ENCODE measurements at places on chromosomes 6 and 20.

DNA sequence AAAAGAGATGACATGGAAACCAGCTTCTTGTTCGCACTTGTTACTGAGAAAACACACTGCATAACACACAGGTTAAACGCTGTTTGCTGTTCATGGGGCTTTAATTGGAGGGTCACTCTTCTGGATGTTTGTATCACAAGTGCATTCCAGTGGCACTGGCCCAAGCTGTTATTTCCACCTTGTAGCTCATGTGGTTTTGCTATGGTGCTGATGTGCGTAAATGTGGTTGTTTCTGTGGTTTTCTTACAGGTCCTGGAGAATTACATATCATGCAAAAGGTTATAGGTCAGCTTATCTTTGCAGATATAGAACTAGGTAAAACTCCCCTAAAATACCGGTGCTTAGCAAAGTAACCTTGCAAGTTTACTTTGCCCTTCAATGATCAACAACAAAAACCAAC lies 89.3 kb upstream of the AHI1 start:
- DNase-seq = no peak

GRCh38 chr6:125054331-125054730 lies 92.1 kb downstream of the RNF217 start:
- DNase-seq = no peak

DNA sequence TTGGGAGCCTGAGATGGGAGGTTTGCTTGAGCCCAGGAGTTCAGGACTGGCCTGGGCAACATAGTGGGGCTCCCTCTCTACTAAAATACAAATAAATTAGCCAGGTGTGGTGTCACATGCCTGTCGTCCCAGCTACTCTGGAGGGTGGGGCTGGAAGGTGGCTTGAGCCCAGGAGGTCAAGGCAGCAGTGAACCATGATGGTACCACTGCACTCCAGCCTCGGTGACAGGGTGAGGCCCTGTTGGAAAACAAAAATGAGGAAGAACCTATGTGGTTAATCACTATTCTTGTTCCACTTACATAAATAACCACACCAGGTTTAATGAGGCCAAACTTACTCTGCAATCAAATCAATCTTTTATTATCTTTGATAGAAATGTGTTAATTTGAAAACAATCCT lies 5.4 kb downstream of the PPDPF start:
- no peak for DNase-seq

DNA sequence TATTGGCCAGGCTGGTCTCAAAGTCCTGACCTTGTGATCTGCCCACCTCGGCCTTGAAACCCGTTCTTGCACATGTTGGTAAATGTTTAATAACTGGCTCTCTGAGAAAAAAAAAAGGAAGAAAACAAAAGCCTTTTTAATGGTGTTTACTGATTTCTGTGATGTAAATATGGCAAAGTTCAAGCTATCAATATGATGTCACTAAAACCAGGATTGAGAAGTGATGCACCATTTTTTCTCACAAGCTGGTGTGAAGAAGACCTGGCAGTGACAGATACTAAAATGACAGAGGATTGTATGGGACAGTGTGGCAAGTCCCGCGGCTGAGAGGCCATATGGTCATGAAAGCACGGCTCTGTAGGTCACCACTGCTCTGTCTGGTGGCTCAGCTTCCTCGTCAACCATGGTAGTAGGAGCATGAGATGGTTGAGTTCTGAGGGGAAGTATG lies 196.3 kb upstream of the SUPT3H start:
- DNase-seq = no peak

DNA sequence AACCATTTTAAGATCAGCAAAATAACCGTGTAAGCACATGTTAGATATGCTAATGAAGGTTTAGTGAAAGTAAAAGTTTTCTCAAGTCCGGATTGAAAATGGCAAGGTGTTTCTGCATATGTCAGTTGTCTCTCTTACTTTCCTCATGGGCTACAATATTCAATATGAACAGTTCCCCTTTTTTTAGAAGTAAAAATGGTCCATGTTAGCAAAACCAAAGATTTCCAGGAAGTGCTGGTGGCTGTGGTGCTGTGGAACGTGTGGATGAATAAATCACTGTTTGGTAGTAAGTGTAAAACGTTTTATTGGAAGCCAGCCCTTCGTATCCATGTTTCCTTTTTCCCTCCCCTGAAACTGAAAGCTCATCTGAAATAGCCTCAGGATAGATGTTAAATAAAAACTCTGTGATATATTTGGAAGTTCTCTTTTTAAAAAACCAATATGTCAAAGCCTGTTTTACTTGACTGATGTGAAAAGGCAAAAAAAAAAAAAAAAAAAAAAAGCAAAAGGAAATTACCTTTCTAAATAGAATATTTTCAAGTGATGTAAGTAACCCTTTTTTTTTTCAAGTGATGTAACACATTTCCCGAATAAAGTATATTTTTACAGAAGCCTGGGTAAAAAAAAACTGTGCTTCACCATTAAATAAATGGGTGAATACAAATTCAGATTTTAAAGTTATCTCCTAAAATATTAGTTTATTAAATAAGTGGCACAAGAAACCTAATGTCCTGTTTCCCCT lies 41.9 kb downstream of the PLEKHG1 start:
- no peak for DNase-seq

DNA sequence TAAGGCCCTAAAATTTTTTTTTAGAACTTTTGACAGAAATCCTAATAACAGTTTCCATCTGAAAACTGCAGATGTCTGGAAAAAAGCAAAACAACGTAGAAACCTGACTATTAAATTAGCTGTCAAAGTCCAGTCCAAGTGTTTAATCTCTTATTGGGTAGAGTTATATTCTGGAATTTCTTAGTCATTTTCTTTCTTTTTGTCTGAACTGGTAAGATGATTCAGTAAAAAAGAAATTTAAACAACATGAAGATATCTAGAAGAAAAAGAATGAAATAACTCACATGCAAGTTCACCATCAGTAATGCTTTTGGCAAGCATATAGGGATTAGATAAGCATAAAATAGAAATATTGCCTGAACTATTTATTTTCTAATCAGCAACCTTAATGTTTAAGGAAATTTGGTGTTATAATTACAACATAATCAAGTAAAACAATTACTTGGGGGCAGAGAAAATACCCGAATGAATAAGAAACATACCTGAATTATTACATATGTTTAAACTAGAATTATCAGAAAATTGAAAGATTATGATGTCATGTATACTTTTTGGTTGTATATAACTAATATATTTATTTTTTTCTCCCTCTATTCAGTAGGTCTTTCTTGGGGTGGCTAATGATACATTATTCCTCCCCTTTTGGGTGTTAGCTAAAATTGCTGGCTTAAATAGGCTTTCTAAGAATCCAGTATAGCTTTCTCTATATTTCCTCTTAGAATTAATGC lies 51.1 kb downstream of the FAM83B start:
- peak; percentile 21 for DNase-seq

DNA sequence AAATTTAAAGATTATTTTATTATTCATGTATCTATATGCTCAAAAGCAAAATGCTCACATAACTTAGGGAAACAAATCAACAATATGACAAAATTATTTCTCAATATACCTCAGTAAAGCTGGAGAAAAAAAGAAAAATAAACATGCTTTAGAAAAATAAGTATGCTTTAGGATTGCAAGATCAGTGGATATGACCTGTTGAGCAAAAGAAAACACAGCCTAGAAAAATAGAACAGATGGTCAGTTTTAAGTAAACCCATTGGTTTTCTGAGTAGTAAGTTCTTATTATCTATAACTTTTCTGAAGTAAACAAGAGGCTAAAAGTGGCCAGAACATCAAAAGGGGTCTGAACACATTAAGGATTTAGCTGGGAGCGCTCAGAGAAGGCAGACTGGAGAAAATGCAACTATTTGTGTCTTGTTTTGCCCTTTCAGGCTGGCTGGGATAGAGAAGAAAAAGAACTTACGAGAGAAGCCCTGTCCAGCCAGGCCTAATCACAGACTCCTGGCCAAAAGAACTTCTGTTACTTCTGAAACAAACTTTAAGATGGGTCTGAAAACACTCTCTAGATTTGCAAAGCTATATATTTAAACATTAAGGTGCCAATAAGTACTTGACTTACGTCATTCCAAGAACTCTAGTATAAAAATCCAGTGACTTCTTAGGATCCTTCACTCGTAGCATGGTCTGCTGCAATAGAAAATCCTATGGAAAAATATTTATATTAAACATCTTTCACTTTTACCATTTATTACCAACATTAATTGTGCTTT lies 16.5 kb downstream of the GLO1 start:
- no peak for DNase-seq

DNA sequence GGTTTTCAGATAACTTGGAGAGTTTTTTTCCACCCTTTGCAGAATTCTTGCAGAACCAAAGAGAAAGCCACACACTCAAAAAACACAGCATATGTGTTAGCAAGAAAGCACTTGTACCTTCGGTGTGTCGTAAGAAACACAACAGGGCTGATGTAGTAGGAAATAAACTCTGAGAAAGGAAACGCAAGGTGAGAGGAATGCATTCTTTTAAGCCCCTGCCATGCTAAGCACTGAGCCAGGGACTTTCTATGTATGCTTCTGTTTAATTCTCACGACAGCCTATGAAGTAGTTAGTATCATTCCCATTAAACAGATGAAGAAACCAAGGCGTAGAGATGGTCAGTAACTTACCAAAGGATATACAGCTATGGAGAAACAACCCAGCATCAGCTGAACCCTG lies 23.1 kb downstream of the NEDD9 start:
- DNase-seq = no peak

DNA sequence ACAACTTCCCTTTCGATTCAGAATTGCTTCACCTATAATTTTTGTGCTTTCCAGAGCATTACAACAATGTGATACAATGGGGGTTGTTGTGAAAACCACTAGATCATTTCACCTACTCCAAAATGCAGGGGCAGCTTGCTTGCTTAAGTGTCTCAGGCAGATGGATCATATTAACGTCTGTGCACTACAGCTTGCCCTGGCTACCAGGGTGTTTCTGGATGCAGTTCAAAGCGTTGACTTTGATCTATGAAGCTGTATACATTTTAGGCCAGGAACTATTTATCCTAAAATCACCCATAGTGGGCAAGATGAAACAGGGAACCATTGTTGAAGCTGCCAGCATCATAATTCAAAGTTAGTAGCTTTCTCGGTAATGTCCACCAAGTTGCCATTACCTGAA lies 339.5 kb upstream of the HSF2 start:
- no peak for DNase-seq
